ENCODE measurements at places on chromosomes 1 and 21.

GRCh38 chr1:244050835-244051444 lies at the start of gene ZBTB18:
TSS of gene ZBTB18 (plus strand) at chr1:244051283. CDS start at chr1:244051432, 149 bp downstream.
- peak; percentile 39 for DNase-seq

DNA sequence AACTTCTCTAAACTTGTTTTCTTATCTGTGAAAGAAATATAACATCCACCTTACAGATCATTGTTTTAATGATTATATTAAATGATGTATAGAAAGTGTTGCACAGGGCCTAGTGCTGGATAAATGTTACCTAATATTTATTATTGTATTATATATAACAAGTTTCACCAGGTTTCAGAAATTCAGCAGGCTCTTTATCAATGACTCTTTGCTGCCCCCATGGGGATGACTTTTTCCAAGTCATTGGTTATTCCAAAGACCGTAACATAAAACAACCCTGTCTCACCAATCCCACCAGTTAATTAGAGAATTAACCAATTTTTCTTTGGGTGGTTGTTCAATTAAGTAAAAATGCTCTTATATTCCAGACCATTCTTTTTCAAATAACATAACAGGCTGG lies 7.3 kb upstream of the DEDD start:
- no peak for DNase-seq

GRCh38 chr1:84387480-84388163 lies 10.7 kb upstream of the DNASE2B start:
- no peak for DNase-seq

GRCh38 chr1:57770236-57770635 lies 346.4 kb upstream of the DAB1 start:
- no peak for DNase-seq

- no peak for DNase-seq
Measured at GRCh38 chr21:26140926-26141325, 29.6 kb downstream of the APP start.

DNA sequence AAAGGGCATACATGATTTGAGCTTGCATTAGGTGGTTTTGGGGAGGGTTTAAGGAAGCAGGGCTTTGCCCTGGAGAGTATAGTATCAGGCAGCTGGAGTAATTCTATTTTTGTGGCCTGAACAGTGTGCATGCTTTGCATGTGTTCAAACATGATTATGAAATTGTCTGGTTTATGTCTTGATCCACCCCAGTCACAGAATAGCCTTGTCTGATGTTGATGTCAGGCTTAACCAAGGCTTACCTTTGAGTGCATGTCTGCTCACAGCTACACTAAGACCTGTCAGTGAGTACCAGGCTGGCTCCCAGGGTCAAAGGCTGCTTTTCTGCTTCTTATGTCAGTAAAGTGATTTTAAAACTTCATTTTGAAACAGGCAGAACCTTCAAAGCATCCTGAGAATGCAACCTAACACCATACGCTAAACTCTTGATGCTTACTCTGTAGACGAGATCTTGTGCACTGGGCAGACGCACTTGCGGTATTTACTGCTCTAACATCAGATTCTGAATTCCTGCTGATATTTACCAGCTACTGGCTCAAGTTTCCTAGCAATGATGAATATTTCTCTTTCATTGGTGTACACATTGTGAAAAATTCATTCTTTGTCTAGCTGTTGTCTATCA lies 78.9 kb downstream of the MAP3K21 start:
- DNase-seq: no peak

DNA sequence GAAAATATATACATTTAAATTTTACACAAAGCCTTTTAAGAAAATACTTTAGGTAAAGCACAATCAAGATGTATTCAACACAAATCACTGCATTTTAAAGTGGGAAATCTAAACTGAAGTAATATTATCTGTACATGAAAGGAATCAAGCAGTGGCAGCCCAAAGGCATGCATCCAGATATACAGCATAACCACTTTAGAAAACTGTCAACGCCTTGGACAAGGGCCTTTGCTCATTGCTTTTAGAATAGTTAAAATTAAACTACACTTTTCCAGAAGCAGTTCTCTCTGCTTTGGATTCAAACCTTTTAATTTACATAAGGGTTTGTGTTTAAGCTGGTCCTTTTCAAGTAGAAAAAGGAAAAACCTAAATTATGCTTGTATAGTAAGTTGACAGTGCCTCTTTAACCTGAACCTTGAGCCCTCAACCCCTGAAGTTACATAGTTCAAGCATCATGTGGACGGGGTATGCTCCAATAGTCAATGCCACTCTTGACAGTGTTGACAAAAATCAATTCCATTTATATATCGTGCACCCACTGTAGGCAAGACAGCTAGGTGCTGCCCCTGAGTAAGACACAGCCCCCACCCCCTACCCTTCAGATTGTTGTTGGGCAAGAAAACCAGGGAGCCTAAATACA lies 22.9 kb downstream of the TOR3A start:
- DNase-seq: no peak

DNA sequence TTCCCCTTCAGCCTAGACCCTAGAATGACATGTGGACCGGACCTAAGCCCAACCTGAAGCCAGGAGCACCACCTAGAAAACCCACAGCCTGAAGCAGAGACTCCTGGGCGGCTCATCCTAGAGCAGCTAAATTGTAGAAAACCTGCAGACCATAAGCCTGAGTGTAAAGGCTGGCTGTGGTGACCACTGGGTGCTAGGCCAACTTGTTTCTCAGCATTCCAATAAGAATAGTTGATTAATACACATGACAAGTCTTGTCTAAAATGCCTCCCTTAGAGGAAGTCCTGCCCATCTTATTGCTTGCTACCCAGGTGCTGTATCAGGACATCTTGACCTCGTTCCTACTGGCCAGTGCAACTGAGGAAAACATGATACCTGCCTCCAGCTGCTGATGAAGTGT lies 23.3 kb upstream of the CASQ2 start:
- DNase-seq: no peak

DNA sequence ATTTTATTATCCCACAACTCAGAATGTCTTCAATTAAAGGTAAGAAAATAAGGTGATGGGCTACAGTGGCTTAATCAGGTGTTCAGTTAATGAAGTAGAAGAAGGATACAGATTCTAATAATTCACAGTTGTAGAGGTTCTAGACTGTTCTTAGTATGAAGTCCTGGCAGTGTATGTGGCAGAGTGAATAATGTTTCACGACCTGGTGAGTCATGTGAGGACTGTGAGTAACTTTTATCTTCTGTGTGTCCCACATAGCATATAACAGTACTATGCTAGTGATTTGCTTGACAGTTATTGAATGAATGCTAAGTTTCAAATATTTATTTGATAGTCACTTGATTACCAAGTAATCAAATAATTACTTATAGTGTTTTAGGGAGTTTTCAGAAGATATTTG lies 20.0 kb downstream of the SLC16A4 start:
- DNase-seq: no peak

- no peak for DNase-seq
Measured at GRCh38 chr1:214859647-214860046, 222.9 kb upstream of the KCNK2 start.

- no peak for DNase-seq
Measured at GRCh38 chr1:41572224-41572623, 87.7 kb upstream of the EDN2 start.

DNA sequence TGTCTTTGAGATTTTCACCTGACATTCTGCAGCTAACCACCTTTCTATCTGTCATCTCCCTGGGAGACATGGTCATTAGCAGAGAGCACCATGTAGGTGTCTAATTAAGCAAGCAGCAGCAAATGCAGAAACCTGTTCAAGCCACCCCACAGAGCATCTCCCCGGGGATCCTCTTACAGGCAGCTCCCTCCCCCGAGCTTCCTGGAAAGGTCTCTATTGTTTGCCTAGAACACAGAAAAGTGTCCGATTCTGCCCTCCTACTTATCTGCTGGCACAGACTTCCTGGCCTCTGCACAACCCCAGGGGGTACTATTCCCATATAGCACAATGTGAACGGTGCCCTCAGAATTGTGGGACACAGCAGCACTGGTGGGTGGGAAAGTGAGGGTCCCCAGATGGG lies 46.1 kb downstream of the PLEKHA6 start:
- DNase-seq: no peak

GRCh38 chr1:118317842-118318614 lies 133.0 kb upstream of the SPAG17 start:
- DNase-seq: no peak

DNA sequence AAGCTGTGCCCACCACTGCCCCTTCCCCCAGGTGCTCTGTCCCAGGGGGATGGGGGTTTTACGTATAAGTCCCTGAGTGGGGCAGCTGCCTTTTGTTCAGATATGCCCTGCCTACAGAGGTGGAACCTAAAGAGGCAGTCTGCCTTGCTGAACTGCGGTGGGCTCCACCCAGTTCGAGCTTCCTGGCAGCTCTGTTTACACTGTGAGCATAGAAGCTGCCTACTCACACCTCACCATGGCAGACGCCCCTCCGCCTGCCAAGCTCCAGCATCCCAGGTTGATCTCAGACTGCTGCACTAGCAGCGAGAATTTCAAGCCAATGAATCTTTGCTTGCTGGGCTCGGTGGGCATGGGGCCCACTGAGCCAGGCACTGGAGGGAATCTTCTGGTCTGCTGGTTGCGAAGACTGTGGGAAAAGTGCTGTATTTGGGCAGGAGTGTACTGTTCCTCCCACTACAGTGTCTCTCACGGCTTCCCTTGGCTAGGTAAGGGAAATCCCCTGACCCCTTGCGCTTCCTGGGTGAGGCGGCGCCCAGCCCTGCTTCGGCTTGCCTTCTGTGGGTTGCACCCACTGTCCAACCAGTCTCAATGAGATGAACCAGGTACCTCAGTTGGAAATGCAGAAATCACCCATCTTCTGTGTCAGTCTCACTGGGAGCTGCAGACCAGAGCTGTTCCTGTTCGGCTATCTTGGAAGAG lies 17.6 kb upstream of the RWDD3 start:
- no peak for DNase-seq

GRCh38 chr1:31216016-31216415 lies 23.7 kb downstream of the NKAIN1 start:
- DNase-seq: peak; percentile 56

- no peak for DNase-seq
Measured at GRCh38 chr21:36175771-36176565, 19.3 kb downstream of the DOP1B start.

DNA sequence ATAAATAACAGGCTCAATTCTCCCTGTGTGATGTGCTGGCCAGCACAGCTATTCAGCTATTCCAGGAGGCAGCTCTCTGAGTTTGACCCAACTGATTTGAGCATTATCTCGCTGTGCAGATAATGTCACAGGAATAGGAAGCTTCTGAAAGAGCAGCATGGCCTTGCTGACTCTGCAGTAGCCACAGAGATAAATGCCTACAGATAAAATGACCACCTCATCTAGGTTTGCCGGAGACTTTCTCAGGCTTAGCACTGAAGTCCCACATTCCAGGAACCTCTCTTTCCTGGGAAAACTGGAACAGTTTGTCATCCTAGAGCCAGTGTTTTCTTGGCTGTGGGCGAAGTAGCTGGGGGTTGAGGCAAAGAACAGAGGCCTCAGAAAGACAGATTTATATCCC lies 98.9 kb downstream of the MRPL39 start:
- no peak for DNase-seq

- no peak for DNase-seq
Measured at GRCh38 chr1:116854716-116855115, 55.0 kb upstream of the PTGFRN start.

DNA sequence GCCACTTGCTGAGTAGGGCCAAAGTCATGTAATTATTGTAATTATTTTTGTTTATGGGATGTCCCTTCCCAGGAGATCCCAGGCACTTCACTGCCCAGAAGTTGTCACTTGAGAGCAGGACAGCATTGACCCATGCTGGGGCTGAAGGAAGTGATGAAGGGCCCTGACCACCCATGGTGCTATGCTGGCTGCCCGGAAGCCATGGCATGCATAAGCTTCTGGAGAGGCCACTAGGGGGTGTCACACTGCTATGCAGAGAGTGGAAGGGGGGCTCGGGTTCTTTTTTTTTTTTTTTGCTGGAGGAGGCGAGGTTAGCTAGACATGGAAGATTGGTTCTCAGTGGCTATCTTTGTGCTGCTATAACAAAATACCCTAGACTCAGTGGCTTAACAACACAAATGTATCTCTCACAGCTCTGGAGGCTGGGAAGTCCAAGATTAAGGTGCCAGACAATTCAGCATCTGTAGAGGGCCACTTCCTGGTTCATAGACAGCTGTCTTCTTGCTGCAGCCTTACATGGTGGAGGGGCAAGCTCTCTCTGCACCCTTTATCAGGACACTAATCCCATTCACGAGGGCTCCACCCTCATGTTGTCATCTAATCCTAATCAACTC lies 84.9 kb downstream of the CNIH3 start:
- DNase-seq: peak; percentile 75

DNA sequence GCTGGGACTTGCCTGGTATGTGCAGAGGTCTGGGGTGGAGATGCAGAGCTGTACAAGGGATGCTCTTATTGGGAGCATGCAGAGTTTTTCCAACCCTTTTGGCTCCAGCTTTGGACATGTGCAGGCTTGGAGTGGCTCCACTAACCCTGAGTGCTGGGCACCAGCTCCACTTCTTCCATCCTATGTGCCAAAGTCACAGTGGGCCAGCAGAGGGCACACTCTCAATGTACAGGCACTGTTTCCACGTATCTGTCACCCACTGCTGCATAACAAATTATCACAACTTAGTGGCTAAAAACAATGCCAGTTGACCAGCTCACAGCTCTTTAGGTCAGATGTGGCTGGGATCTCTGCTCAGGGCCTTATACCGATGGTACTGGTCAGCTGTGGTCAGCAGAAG lies 631.8 kb downstream of the AJAP1 start:
- no peak for DNase-seq

- peak; percentile 83 for DNase-seq
Measured at GRCh38 chr1:68232289-68233148, at the start of gene WLS. TSS of gene WLS (minus strand) at chr1:68232523. CDS start at chr1:68232299, 224 bp downstream.

DNA sequence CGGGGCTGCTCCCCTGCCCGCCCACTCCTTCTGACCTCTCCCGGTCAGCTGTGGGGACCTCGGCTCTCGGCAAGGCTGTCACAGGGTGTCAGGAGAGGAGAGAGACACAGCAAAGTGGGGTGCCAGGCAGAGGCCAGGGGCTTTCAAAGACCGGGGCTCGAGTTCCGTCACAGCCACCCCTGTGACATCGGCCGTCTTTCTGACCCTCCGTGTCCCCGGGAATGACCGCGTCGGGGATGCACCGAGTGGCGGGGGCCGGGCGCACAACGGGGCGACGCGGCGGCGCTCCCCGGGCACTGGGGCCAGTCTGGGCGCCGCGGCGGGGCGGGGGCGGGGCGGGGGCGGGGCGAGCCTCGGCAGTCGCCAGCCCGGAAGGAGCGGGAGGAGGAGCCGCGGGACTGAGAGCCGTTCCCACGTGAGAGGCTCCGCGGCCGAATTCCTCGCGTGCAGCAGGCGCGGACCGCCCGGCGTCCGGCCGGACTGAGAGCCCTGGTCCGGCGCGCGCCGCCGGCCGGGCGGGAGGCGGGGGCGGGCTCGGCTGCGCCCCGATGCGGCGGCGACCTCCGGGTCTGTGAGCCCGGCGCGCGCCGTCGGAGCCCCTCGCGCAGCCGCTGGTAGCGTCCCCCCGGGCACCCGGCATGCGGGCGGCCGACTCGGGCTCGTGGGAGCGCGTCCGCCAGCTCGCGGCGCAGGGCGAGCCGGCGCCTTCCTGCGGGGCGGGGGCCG lies 229.7 kb upstream of the TMEM51 start:
- DNase-seq: no peak

- DNase-seq: no peak
Measured at GRCh38 chr1:244076740-244077139, 25.7 kb downstream of the ZBTB18 start.

Data from NT2/D1 (cell line).